ENCODE measurements at places on chromosomes 3 and 15.

DNA sequence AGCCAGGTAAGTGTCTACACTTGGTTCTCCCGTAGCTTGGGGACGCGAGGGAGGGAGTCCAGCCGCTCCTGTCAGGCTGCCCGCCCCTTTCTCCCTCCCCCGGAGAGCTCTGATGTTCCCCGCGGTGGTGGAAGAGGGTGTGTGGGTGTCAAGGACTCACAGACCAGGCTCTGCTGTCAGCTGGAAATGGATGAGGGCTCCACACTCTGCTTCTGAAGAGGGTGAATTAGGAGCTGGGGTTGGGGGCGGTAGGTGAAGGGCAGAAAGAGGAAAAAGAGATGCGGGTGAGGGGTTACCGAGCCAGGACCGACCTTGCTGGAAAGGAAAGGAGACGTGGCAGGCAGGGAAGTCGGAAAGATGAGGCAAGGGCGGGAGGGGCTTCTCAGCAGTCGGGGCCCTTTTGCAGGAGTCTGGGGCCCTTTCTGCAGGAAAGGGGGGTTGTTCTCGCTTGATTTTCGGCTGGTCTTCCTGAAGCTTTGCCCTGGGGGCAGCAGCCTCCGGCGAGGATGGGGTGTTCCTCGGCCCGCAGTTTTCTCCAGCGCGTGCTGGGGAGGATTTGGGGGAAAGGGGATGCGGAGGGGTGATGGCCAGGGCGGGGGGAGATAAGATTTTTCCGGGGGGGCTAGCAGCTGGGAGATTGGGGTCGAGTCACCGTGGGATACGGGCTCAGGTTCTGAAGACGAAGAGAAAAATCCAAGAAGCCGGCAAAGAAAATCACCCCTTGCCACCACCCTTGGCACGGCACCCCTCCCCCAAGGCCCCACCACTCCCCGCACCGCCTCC lies 602 bp upstream of the BAHD1 start:
- peak; percentile 17 for DNase-seq

DNA sequence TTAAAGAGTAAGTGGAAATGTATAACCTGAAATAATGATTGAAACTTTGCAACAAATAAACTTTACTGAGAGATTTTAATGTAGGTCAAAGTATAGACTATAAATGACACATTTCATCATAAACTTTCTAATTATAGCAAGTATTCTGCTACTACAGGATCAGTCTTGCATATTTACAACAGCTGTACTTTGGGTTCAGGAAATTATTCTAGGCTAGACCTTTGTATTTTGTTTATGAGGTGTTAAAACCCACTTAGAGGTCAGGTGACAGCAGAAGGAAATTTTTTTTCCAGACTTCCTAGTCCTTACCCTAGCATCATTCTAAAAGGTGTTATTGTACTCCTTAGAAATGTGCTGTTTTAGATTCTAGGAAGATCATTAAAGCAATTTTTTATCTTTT lies 2.3 kb downstream of the RNF7 start:
- DNase-seq: no peak

DNA sequence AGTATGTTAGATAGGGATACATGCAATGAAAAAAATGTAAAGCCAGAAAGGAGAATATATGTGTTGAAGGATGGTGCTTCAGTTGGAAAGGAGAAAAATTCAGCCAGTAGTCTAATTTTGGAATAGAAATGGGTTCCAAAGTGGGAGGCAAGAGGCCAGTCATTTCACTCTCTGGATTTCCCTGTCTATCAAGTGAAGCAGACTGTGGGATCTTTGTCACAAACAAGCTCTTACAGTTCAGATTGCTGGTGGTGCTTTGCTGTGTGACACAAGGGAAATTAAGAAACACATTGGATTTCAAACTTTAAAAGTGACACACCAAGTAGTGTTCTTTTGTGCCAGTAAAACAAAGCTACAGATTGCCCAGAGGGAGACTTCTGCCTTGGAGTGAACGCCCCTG lies 82.0 kb upstream of the BFSP2 start:
- DNase-seq: no peak

DNA sequence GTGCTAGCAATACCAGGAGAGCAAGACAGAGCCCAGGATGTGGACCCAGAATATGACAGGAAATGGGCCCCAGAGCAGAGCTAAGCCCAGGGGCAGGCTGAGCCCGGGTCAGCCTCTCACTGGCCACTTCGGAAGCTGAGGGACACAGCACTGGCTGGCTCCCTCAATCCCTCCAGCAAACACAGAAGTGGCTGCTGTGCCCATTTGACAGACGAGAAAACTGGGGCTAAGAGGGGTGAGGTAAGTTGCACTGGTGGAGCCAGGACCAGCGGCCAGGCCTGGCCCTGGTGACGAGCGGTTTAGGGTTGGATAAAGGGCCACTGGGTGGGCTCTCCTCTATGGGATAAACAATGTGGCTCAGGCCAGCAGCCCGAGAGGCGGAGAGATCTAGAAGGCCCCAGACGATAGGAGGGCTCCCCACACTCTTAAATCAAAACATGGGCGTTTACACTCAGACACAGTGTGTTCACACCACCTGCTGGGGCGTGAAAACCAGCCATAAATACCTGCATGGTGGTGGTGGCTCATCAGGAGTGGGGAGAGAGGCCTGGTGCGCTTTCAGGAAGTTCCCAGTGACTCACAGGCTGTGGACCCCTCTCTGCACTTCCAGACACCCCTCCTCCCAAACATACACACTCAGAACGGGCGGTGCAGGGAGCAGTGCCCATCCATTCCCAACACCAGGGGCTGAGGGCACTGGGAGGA lies 12.0 kb upstream of the LINGO1 start:
- no peak for DNase-seq

- no peak for DNase-seq
These were observed 872 bp downstream of the DLEC1 start for GRCh38 chr3:38039899-38040261.

Measured in NCI-H187 (cell line).